ENCODE measurements at places on chromosomes 2 and 18.

- DNase-seq, result no peak
These were observed 36.5 kb upstream of the CYTIP start for GRCh38 chr2:157480182-157480961.

- DNase-seq, result no peak
These were observed 40.4 kb downstream of the GRHL1 start for GRCh38 chr2:9991829-9992273.

- no peak for DNase-seq
These were observed 338.3 kb downstream of the MYCN start for GRCh38 chr2:16278421-16279200.

DNA sequence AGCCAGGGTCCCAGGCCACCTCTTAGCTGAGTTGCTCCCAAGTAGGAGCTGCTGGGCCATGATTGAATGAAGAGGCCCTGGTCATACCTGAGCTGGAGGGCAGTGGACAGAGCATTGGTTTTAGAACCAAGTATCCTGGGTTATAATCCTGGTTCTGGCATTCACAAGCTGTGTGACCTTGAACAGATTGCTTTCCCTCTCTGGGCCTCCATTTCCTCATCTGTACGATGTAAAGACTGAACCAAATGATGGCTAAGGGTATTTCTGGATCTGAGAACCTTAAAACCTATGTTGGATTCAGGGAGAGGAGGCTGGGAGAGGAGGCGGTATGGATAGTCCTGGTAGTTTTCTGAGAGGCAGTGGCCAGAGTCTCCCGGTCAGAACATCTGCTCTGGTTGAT, 31.0 kb downstream of the KCNK3 start:
- DNase-seq, result no peak

GRCh38 chr2:84972207-84972783, 1.3 kb downstream of the KCMF1 start:
- no peak for DNase-seq

GRCh38 chr2:239736358-239737143, 288.6 kb downstream of the NDUFA10 start:
- DNase-seq, result no peak

- no peak for DNase-seq
These were observed 234.8 kb downstream of the ALPK2 start for GRCh38 chr18:58394046-58394445.

- no peak for DNase-seq
These were observed 55.1 kb upstream of the RAPGEF4 start for GRCh38 chr2:172680436-172681068.

GRCh38 chr2:159710601-159711180, 1.6 kb upstream of the MARCHF7 start:
- no peak for DNase-seq

GRCh38 chr2:126798276-126799140, 100.2 kb upstream of the TEX51 start:
- no peak for DNase-seq

DNA sequence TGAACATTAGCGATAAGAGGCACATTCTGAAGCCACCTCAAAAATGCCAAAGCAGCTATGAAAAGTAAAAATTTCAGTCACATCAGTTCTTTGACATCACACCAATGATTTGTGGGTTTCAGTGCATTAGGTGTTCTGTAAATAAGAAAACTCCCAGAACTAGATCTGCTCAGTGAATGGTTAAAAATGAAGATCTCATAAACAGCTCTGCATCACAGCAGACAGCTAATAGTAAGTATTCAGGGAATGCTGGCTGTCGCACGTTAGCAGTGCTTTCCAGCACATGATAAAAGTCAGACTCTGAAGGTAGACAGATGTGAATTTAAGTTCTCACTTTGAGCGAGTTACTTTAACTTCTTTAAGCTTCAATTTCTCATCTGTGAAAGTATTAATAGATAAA, 154.9 kb downstream of the SATB2 start:
- DNase-seq, result no peak

- no peak for DNase-seq
These were observed 202.1 kb downstream of the ANKRD30B start for GRCh38 chr18:14949800-14950664.

GRCh38 chr18:79461627-79462026, 65.9 kb downstream of the NFATC1 start:
- no peak for DNase-seq

- DNase-seq, result no peak
These were observed 701.6 kb downstream of the SATB2 start for GRCh38 chr2:198756166-198756565.

GRCh38 chr2:193348055-193348454, 1153.3 kb upstream of the TMEFF2 start:
- DNase-seq, result no peak

Data from NCI-H1930 (cell line).